ENCODE measurements at places on chromosomes 1 and 21. TPM values are rescaled to one million over a fixed set of nuclear protein-coding genes. Genes with fewer than 3 reads are reported as not detected.

HAPLN2 gene
- total RNA-seq: not detected

RPE65 gene
- 0.16 TPM for total RNA-seq

DMRTA2 gene
- 5.8 TPM for total RNA-seq

S100B gene
- 6.9 TPM for total RNA-seq

All from occipital lobe (tissue), 3 donors.